GM13976 (cell line): ENCODE measurements at places on chromosomes 2 and 18.

- peak; percentile 44 for DNase-seq
These were observed 2.5 kb upstream of the CNDP2 start for GRCh38 chr18:74493689-74494088.

DNA sequence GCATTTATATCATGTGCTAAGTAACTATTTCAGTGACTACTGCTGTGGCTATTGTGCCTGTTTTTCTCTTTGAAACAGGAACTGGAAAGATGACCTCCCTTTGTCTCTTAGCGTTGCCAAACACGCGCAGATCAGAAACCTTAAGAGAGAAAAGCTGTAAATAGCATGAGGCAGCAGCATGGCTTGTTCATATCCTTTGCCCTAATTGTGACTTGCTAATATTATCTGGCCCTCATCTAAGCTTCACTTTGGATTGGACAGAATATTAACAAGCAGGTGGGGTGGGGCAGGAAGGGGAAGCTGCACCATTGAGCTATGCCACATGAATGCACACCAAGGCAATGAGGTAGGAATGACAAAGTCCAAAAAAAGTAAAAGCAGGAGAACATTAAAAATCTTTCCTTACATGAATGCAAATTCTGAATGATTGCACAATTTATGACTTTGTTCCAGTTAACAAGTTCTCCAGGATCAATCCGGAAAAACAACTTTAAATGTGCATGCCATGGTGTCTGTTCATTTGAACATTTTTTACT, 128.4 kb downstream of the IRS1 start:
- no peak for DNase-seq

DNA sequence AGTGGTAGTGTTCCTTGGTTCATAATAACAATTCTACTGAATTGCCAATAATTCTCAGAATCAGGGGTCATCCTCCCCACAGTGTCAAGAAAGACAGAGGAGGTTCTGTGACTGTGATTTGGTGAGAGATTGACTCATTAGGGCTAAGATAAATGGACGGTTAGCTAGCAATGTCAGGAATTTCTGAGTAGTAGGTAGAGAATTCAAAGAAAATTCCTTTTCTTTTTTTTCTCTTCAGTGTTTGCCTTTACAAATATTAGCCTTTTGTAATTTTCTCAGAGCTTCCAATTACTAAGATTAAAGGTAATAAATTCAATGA, 16.8 kb upstream of the CRIM1 start:
- DNase-seq = no peak

DNA sequence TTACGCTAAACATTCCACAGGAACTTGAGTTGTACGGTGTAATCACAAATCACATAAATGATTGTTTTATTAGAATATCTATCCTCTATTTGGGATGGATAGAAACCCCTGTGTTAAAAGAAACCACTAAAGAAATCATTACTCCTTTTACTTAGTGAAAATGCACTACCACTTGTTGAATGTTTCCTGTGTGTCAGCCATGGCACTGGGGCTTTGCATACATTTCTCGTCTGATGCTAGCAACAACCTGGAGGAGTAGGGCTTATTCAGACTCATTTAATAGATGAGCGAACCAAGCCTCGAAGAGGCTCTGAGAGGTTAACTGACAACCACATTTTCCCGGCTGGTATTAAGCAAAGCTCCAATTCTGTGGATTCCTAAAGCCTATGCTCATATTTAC, 60.5 kb upstream of the PELI1 start:
- peak; percentile 32 for DNase-seq

GRCh38 chr18:35888329-35888728, 84.2 kb upstream of the RMP24 start:
- no peak for DNase-seq

DNA sequence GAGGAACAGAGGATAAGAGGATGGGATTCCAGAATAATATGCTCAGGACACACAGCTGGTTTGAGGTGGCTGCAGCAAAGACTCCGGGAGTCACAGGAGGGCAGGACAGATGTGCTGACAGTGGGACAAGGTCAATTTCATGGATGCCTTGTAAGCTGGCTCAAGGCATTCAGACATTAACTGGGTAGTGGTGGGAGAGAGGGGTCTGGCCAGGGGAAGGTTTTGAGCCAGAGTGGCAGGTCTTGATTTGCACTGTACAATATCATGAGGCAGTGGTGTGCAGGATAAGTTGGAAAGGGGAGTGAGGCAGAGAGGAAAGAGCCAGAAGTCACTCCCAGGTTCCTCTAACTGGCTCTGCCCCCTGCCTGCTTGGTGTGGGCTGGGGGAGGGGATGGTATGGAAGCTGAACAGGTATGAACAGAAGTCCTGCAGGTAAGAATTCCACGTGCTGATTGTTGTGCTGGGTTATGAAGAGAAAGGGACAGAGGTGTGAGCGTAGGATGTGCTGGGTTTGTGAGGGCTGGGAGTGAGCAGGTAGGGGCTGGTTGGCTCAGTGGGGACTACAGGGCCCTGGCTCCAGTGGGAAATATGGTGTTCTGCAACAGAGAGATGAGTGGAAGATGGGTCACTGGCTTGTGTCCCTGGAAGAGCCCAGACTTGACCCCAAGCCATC, 141.7 kb upstream of the COPS8 start:
- no peak for DNase-seq

GRCh38 chr2:150919901-150920300, 341.8 kb downstream of the RBM43 start:
- no peak for DNase-seq

DNA sequence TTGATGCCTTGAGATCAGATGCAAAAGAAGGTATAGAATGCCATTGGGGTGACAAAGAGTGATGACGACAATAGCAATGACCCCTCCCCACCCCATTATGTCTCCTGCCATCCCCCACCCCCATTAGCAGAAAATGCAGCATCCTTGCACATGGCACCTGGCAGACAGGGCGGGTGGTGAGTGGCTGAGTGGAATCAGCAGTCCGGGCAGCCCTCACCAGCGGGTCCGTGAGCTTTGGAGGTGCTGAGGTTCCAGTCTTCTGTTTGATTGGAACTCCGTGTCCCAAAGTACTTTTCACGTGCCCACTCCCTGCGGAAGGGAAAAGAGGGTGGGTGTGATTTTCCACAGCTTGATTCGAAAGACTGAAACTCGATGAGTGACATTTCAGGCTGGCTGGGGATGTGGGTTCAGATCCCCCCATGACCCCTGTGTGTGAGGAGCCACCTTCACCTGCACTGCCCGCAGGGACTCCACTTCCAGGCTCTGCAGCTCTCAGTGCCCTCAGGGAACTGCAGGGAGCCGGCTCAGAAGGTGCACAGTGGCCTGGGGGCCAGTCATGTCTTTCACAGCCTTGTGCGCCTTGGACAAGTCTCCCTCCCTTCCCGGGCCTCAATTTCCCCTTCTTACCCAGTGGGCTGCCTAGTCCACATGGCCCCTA, 130.9 kb downstream of the GLI2 start:
- no peak for DNase-seq

- no peak for DNase-seq
These were observed 124.7 kb downstream of the PDE1A start for GRCh38 chr2:182302174-182302573.

DNA sequence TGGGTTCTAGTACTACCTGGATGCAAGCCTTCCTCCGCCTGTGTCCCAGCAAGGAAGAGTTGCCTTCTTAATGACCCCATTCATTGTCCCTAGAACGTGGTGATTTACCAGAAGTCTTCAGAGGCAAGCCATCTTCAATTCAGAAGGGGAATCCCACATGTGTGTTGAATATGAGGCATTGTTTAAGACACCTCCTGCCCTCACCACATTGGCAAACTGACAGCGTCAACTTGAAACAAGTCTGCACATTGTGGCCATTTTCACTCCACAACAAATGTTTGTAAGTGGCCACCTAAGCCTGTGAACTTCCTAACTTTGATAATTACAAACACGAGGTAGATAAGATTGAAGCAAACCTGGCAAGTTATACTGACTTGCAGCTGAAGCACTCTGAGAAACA, 83.7 kb downstream of the TCF7L1 start:
- no peak for DNase-seq

- no peak for DNase-seq
These were observed 67.7 kb downstream of the DPP4 start for GRCh38 chr2:162006337-162006736.

DNA sequence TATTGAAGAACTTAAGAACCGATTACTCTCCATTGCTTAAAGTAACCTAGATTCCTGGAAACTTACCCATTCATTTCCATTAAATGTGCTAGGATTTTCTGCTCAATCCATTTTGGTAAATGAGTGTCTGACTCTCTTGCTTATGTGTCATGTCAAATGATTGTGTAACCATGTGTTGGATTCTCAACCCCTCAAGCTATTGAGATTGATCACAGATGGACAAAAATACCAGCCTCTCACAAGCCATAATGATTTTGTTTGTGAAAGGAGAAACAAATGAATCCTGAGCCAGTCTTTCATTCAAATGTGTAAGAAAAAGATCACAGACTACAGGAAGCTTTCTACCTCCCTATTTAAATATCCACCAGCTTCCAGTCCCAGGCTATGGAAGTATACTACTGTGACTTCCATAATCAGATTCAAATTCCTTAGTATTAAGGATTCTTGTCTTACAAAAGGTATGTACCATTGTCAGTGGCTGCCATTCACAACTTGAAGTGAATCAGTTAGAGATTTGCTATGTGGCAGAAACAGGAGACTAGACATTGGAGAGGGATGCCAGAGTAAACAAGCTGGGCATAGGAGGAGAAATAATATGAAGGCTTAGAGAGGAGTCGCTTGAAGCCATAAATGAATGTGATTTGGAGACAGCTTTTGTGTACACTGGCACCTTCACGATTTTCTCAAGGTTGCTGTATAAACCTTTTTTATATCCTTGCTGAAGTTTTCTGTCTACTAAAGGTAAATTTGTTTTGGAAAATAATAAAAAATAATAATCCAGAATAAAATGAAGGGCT, 498.5 kb upstream of the SETBP1 start:
- no peak for DNase-seq

GRCh38 chr18:76619621-76620315, 124.7 kb upstream of the ZNF516 start:
- no peak for DNase-seq

DNA sequence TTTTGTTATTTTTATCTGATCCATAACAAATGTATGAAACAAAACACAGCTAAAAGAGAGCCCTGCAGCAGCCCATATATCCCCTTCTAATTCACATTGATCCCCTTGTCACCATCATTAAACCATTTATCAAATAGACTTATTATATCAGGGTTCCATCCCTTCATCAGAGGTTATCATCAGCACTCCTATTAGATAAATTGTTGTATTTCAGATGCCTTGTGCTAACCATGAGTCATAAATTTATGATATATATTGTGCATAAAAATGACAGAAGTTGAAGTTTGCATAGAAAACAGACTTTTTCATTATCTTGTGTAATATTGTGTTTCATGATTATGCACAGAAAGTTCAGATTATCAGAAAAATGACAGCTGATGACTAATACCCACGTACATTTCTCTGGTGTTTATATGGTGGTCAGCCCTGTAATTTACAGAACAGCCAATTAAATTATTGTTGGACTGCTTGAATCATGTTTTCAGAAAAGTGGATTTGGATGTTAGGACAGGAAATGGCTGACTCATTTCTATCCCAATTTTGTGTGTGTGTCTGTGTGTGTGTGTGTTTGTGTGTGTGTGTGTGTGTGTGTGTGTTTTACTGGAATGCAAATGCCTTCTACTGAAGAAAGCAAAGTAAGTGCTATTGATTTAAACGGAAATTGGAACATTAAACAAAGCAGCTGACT, 80.9 kb downstream of the PPP1R1C start:
- DNase-seq = no peak

- DNase-seq = no peak
These were observed 475.2 kb upstream of the UBE2E3 start for GRCh38 chr2:180505203-180505602.

GRCh38 chr18:72985686-72986085, 117.9 kb upstream of the NETO1 start:
- DNase-seq = no peak

DNA sequence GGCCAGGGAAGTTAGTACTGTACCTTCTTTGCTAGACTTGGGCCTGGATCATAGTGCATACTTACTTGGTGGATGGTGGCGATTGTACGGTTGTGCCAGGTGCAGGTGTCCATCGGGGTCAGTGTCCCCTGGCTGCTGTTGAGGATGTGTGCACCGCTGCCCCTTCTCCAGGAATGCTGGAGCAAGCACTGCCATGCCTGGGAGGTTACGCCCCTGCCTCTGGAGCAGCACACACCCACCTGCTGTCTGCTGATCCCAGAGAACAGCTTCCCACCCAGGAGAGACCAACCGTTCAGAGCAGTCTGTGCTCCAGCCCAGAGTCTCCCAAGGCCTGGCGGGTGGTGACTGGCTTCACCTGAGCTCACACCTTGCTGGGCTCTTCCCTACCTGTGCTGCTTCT, 286.8 kb upstream of the HS6ST1 start:
- no peak for DNase-seq

DNA sequence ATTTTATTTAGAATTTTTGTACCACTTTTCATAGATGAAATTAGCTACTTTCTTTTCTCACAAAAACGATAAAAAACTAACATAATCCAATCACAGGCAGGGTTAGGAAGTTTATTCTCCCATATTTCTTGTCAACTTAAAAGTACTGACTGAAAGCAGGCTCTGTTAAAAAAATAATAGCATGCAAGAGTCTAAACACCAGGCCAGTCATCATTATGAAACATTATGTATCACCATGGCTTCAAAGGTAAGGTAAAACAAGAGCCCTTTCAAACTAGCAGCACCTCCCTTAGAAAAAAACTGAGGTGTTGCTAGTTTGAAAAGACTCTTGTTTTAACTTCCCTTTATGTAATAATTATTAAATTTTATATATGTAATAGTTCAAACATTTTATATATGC, 848.0 kb downstream of the RNF144A start:
- no peak for DNase-seq

GRCh38 chr2:63078852-63079606, 28.4 kb downstream of the OTX1 start:
- DNase-seq = peak; percentile 35

GRCh38 chr2:223086370-223086981, 34.5 kb downstream of the KCNE4 start:
- DNase-seq = no peak

- DNase-seq = no peak
These were observed 1.1 kb downstream of the ARHGAP28 start for GRCh38 chr18:6730416-6731221.

DNA sequence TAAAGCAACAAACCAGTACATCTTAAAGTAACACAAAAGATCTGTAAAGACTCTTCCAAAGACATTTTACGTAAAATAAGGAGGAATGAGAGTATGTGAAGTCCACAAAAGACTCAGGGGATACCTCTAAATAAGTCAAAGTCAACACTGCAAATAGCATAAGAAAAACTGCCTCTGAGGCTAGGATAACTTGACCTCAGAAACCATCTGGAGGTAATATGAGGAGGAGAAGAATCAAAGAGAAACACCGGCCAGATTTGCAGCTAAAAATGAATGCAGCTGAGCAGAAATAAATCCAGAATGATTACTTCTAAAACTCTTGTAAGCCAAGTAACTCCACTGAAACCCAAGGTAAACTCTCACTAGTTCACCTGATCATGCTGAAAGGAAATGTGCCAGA, 52.2 kb upstream of the ERMN start:
- no peak for DNase-seq
